Testis (tissue), 5 donors: ENCODE measurements at places on chromosomes 6 and 20. TPM values are rescaled to one million over a fixed set of nuclear protein-coding genes. Genes with fewer than 3 reads are reported as not detected.

Gene MATN4
- 3.5 TPM for total RNA-seq

Gene CLIC1
- 35.4 TPM for total RNA-seq

Gene LHFPL5
- total RNA-seq, result 0.50 TPM

Gene CCN6
- total RNA-seq, result 0.99 TPM

Gene TTI1
- total RNA-seq, result 30.5 TPM

Gene TREML2
- total RNA-seq, result 1.8 TPM

Gene C4B
- total RNA-seq, result 21.3 TPM

Gene DZANK1
- 12.1 TPM for total RNA-seq

Gene BACH2
- total RNA-seq, result 8.3 TPM

Gene CLDN20
- total RNA-seq, result not detected

Gene EPPIN
- 222 TPM for total RNA-seq

Gene SPDEF
- 0.47 TPM for total RNA-seq

Gene RAET1E
- 0.31 TPM for total RNA-seq

Gene DNAAF9
- 31.6 TPM for total RNA-seq

Gene RBPJL
- 0.43 TPM for total RNA-seq

Gene FAM83D
- total RNA-seq, result 13.7 TPM

Gene BMP2
- total RNA-seq, result 1.7 TPM

Gene ADGRB3
- total RNA-seq, result 5.7 TPM

Gene TRIM15
- total RNA-seq, result 0.25 TPM

Gene HLA-DMB
- total RNA-seq, result 4.9 TPM

Gene DDX43
- 26.0 TPM for total RNA-seq

Gene CST4
- not detected for total RNA-seq

Gene SOBP
- total RNA-seq, result 27.2 TPM

Gene ASCC3
- 29.3 TPM for total RNA-seq

Gene SMOC2
- 78.4 TPM for total RNA-seq

Gene CDS2
- 65.7 TPM for total RNA-seq

Gene ZSCAN9
- 38.2 TPM for total RNA-seq

Gene MAP1LC3A
- total RNA-seq, result 100.0 TPM

Gene LY6G5C
- total RNA-seq, result 18.3 TPM

Gene NKX2-2
- 0.16 TPM for total RNA-seq

Gene TNNC2
- total RNA-seq, result 4.6 TPM

Gene ISM1
- 0.50 TPM for total RNA-seq

Gene PACRG
- 54.0 TPM for total RNA-seq

Gene TMEM217
- total RNA-seq, result 16.2 TPM

Gene EPB41L1
- 63.7 TPM for total RNA-seq

Gene KIF25
- total RNA-seq, result 5.0 TPM

Gene EYS
- 1.3 TPM for total RNA-seq

Gene SIRPB1
- not detected for total RNA-seq

Gene NNAT
- total RNA-seq, result 6.2 TPM

Gene GSTA3
- 26.7 TPM for total RNA-seq

Gene RAD21L1
- 13.7 TPM for total RNA-seq

Gene GPR63
- 6.3 TPM for total RNA-seq

Gene EFCAB8
- 9.5 TPM for total RNA-seq
